Urothelium cell line (cell line): ENCODE measurements at places on chromosomes 3 and 15.
A peak's percentile ranks its signal among the peaks of the same experiment; 100 is the strongest.

GRCh38 chr15:46174122-46174521 is 539.3 kb downstream of the SQOR start:
- no peak for DNase-seq

- DNase-seq, result no peak
These were observed 20.4 kb downstream of the STARD5 start for GRCh38 chr15:81303244-81304225.

DNA sequence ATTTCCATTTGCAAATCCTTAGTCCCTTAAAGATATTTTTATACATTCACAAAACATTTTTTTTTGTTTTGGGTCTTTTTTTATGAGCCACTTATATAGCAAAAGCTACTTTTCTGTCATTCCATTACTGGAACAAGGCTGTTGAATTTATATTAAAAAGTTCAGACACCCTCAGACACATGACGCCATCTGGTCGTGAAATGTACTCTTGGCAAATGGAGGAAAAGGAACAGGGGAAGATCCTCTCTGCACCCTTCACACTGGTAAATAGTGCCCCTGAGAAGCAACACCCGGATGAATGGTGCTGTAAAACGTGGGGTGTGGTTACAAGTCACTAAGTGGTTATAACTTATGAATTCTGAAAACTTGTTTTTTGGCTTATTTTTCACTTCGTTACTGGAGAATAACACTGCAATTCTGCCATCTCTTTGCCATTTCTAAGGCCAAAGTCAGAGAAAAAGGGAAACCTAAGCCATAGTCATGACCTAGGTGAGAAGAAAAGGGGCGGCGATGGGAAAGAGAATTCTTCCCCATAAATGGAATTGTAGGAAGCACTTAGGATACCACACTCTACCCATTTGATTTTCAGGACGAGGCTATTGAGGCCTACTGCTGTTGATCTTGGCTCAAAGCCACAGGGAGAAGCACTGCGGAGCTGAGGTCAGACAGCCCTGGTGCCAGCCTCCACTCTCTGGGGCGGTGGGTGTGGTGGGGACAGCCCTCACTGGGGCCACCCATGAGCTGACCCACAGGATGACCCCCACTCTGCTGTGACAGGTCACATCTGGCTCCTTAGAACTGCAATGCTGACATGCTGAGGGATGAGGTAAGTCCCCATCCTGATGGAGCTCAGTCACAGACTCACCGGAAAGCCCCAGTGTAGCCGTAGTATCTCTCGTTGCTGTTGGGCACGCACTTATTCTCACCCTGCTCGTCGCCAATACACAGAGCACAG is 21.9 kb downstream of the LTF start:
- no peak for DNase-seq

- no peak for DNase-seq
These were observed 7.5 kb upstream of the A4GNT start for GRCh38 chr3:138139691-138140090.

DNA sequence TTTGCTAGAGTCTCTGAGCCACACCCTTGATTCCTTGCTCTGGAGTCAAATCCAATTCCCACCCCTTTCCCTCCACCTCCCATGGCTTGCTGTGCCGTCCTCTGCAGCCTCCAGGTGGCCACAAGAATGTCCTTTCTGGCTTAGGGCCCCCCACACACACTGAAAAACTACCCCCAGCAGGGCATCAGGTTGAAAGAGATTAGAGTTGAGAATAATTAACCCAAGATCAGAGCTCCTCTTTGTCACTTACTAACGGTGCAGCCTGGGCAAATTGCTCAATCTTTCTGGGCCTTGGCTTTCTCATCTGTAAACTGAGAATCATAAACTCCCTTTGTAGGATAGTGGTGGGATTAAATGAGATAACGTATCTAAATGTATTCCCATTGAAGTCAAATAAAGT is 78.5 kb downstream of the MRPL46 start:
- no peak for DNase-seq

DNA sequence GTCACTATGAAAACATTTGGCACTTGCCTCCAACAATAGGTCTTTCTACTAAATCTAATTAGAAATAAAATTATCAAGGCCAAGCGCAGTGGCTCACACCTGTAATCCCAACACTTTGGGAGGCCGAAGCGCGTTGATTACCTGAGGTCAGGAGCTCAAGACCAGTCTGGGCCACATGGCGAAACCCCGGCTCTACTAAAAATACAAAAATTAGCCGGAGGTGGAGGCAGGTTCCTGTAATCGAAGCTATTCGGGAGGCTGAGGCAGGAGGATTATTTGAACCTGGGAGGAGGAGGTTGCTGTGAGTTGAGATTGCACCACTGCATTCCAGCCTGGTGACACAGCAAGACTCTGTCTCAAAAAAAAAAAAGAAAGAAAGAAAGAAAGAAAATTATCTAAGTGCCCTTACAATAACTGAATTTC is 1.6 kb upstream of the PLD1 start:
- no peak for DNase-seq

- DNase-seq, result no peak
These were observed 41.5 kb downstream of the SLCO3A1 start for GRCh38 chr15:91895051-91895450.

DNA sequence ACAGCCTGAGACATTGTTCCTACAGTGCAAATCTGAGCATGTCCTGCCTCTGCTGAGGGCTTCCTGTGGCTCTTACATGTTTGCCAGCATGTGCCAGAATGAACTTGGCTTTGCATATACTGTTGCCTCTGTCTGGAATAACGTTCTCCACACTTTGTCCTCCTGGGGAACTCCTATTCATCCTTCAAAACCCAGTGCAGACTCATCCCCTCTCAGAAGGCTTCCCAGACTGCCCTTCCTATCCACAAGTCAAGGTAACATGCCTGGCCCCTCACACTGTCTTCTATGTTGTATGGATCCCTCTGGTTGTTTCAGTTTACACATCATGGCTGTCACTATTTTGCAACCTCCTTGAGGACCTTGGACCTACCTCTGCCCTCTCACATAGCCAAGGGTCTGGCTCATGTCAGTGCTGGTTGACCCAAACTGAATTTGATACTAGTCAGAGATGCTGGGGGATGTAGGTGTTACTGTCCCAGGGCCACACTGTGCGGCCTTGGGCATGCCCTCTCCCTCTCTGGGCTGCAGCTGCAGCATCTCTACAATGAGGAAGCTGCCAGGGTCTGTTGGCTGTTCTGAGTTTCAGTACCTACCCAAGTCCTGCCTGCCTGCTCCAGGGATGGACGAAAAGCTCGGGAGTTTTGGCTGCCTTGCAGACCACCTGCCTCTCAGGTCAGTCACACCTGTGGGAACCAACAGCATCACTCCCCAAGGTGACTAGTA is 29.0 kb upstream of the TSPAN3 start:
- no peak for DNase-seq

DNA sequence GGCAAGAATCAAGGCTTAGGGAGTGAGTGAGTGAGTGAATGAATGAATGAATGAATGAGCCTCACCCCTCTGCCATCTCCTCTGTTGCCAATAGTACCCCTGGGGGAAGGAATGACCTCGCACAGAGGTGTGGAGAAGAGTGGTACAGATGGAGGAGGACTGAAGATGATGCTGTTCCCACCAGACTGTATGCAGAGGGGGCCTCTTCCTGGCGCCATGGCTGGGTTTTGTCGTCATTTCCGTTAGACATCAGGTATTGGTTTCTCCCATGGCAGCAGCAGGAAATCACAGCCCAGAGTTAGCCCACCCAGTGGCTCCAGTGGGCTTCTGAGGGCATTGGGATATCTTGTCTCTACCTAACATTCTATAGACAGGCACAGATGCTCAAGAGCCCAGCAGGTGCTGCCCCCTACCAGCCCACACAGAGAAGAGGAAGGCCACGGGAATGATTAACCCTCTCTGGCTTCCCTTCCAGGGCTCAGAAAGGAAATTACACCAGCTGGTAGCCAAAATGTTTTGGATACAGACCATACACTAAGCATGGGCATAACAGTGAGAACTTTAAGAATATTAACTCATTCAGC is 109.8 kb upstream of the SLC6A11 start:
- DNase-seq, result peak; percentile 37

- DNase-seq, result no peak
These were observed 132.0 kb downstream of the ECT2 start for GRCh38 chr3:172882563-172882962.

- DNase-seq, result peak; percentile 35
These were observed 99.5 kb upstream of the KCNMB2 start for GRCh38 chr3:178436773-178437172.

DNA sequence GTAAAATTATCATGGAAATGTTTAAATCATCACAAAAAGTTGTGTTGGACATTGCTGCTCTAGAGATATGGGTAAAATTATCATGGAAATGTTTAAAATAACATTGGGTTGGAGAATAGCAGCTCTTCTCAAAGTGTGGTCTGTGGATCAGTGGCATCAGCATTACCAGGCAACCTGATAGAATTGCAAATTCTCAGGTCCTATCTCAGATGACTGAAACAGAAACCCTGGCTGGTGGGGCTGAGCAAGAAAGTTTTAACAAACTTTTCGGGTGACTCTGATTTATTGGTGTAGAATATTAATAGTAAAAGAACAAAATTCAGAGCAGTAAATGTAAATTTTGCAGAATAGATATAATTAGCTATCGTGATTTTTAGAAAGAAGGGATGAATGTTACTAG is 28.9 kb downstream of the NXPE3 start:
- DNase-seq, result no peak

DNA sequence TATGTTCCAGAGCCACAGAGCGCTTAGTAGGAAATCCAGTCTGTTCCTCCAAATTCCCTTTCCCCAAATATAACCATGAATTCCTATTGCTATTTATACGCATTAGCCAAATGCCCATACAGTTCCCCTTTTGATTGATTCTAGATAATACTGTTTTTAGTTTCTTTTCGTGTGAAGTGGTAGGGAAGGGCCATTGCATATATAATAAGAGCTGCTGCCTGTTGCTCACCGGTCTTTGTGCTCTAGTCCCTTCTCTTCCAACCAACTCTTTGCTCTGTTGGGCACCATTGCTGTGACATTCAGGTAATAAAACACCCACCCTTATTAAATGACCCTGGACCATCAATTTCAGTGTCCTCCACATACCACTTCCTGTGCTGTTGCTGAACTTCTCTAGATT is 379.9 kb upstream of the KCNMB2 start:
- no peak for DNase-seq
